ENCODE measurements at places on chromosomes 3 and 15.

GRCh38 chr3:38563070-38563885 is 67.1 kb downstream of the EXOG start:
- no peak for DNase-seq

DNA sequence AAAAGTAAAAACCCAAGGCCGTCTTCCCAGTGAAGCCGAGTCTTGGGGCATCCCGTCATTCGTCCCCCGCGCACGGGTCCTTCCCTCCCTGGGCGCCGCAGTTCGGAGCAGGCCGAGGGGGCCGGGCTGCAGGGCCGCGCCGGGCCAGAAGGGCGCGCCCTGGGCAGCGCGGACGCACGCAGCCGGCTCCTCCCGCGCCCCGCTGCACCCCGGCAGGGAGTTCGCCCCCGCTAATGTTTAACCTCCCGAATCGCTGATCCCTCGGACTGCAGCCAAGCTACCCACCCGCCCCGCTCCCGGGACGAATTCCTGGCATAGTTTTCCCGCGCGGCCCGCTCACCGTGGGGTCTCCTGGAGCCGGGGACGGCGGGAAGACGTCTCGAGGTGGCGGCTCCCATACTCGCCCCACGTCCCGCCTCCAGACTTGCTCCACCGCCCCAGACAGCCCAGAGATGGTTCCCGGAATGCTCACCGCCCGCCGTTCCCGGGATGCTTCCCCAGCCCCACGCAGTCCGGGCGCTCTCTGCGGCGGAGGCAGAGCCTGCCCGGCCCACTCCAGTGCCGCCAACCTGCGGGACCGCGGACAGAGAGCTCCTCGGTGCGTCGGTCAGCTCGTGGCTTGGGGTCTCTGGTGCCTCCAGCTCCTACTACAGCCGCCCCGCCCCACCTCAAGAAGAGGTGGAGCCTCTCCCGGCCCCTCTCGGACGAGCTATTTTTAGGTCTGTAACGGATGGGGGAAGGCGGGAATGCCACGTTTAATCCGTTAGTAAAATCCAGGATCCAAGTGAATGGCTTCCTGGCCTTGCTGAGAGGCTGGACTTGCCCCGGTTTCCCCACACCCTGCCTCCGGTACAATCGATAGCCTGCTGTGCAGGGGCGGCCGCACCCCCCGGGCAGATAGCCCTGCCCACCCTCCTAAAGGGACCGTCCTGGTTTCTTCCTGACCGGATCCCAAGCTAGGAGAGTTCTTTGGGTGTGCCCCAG is at the start of gene DZIP1L:
Gene DZIP1L, minus strand, starts transcription at position 621 of the 984 bp plus-strand sequence. CDS start 11,637 bp downstream, outside the sequence.
- DNase-seq: peak; percentile 38

- DNase-seq: no peak
These were observed 10.8 kb downstream of the PARL start for GRCh38 chr3:183873914-183874313.

DNA sequence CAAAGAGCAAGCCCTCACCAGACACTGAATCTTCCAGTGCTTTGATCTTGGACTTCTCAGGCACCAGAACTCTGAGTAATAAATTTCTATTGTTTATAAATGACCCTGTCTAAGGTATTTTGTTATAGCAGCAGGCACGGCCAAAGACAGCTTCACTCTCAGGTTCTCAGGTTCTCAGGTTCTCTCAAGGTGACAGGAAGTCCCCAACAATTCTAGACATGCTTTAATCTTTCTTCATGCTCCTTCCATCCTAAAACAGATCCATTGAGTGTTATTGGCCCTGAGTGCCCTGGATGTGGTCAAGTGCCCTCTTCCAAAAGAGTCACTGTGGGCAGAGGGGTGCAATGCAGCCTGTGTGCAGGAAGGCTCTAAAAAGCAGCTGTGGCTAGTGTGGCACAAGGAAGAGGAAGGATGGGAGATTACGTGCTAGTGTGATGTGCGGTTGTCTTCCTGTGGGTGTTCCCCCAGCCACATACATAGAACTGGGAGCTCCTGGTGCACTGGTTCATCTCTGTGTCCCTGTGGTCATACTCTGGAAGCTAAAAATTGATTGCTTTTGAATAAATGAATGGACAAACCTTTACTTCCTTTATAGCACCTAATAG is 11.0 kb upstream of the RAB7A start:
- DNase-seq: no peak
